ENCODE measurements at places on chromosomes 16 and 17.

DNA sequence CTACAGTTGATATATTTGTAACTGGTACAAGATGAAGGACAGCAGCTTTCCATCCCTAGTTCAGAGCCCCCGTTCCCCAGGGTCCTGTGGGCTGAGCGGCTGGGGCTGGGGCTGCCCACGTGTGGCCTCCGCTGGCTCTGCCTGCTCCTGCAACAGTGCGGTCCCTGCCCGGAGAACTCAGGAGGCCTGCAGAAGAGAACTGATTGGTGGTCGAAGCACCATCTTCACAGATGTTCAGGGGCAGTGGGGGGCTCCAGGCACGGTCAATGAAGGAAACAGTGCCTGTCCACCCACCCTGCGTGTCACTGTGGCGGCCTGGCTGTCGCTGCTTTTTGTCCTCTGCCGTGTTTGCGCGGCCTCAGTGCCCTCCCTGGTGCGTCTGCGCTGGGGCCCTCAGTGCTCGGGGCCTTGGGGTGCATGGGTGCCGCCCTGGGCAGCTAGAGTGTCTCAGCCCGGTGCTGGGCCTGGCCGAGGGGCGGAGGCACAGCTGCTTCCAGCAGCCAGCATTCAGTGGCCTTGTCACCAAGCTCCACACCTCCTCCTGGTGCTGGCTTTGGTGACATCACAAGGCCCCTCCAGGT, 4.2 kb upstream of the NUDT16L1 start:
- no peak for DNase-seq

DNA sequence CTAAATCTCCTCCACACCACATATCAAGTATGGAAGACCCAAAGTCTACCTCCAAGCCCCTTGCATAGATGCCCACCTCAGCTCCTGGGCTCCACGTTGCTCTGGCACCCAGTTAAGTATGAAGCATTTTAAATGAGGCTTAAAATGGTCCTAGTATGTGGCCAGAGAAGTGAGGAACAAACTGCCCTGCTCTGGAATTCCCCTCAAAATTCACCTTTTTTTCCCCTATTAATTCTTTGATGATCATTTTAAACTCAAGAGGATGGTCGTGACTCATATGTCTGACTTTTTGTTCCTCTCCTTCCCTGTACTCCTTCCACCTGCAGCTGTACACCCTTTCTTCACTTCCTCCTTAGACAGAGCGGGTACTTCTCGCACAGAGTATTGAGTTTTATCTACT, 234.5 kb upstream of the MYOCD start:
- DNase-seq, result no peak

GRCh38 chr17:74832421-74832820, 27.3 kb downstream of the GRIN2C start:
- no peak for DNase-seq

DNA sequence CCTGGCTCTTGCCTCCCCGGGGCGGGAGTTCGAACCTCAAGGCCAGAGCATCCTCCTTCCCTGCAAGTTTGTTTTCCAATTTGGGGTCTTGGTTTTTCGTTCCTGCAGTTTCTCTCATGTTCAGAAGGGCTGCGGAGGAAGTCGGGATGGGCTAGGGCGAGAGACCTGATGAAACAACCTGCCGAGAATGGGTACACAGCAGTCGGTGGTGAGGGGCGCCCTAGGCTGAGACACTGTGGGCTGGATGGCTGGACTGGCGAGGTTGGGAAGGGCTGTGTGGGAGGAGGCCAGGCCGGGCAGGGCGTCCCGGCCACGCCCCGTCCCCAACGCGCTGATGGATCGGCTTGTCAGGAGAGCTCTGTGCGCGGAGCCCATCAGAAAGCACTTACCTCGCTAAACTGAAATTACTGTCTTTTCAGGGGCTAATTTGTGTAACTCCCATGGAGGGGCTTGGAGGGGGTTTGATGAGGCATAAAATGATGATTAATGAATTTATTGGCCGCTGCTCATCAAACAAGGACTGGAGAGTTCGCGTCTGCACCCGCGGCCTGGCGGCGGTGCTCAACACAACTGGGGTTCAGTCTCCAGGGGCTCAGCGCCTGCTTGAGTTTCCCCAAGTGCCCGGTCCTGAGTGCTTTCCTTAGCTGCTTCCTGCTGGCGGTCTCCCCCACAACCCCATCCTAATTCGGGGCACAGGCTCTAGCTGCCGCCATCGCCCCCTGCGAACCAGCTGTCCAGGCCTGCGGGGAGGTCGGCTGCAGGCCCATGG, 9.0 kb downstream of the IRX5 start:
- DNase-seq, result no peak

- DNase-seq, result no peak
Measured at GRCh38 chr16:49343291-49343690, 30.3 kb upstream of the C16orf78 start.

- no peak for DNase-seq
Measured at GRCh38 chr16:54657058-54657708, 273.5 kb upstream of the IRX5 start.

- no peak for DNase-seq
Measured at GRCh38 chr16:8583199-8583598, 7.1 kb downstream of the TMEM114 start.

- no peak for DNase-seq
Measured at GRCh38 chr17:43927060-43927864, 15.0 kb downstream of the PPY start.

DNA sequence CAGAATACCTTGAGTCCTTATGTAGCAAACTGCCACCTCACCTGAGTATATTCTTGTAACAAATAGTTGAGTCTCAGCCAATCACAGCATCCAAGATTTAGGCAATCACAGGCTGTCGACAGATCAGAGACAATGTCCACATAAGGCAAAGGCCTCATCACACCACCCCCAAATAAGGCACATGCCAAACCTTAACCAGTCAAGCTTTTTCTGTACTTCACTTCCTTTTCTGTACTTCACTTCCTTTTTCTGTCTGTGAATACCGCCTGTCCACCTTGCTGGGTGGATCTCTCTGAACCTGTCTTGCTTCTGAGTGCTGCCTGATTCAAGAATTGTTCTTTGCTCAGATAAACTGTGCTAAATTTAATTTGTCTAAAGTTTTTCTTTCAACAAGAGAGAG, 210.4 kb upstream of the N4BP1 start:
- DNase-seq, result no peak

- DNase-seq, result no peak
Measured at GRCh38 chr17:1947229-1947742, 77.8 kb downstream of the RTN4RL1 start.

- no peak for DNase-seq
Measured at GRCh38 chr17:39264119-39264518, 38.4 kb upstream of the STAC2 start.

DNA sequence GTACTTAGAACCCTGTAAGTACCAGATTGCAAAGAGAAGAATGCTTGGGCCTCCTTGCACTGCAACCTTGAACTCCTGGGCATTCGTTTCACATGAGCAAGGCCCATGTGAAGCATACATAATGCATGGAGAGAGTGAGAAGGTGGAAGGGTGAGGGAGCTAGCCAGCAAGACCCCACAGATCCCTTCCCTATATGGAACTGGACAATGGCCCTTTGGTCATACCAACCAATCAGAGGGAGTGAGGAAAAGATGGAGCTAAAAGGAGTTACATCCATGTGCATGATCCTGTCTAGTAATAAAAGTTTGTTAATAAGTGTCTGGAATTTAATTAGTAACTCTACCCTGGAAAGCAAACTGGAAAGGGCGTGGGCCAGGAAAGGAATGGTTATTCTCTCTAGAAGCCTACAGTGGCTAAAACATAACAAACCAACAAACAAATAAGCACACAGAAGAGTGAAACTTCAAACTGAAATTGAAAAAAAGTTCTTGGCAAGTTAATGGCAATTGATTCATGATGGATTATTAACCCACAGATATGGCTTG, 29.6 kb downstream of the DNAH3 start:
- no peak for DNase-seq

DNA sequence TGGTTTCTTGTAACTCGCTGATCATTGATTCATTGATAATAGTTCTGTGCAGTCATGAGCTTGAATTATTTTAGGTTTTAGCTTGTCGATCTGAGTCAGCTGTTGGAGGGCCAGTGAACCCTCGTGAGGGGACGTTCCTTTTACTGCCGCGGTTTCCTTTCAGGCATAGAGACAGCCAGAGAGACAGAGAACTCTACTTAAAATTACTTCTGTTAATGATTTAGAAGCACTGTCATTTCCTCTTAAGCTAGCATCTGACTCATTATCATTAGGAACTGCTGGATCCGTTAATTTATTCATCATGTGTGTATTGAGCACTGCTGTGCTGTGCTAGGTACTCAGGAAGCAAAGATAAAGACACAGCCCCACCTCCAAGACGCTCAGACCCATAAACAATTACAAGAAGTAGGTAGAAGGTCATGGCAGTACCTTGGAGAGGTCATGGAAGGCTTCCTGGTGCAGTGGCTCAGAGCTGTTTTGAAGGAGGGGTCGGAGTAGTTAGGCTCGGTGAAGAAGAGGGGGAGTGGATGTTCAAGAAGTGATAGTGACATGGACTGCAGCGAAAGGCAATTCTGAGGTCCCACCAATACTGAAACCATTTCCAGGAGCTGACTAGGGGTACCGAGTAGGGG, 3.3 kb downstream of the PGS1 start:
- DNase-seq, result no peak

GRCh38 chr17:17768424-17769088, 68.2 kb downstream of the SREBF1 start:
- DNase-seq, result no peak

GRCh38 chr16:5903153-5903552, 805.6 kb upstream of the EEF2KMT start:
- DNase-seq, result no peak

DNA sequence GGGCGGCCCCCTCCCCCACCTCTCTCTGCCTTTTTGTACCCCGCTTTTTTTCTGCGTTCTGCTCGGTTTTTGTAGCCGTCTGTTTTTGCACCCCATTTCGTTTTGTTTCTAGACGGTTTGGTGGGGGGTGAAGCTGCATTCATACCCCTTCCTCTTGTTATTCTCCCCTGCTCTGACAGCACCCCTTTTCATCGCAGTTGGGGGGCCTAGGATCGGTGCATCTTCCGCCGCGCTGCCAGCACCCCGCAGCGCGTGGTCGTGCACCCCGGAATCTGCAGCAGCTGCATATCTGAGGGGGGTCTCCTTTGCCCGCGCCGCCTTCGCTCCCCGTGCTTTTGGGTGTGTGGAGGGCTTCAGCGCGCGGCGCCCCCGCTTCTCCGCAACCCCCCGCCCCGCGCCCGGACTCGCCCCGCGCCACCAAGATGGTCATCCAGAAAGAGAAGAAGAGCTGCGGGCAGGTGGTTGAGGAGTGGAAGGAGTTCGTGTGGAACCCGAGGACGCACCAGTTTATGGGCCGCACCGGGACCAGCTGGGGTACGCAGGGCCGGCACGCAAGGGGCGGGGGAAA, 455 bp downstream of the ATP1B2 start:
- no peak for DNase-seq
